ENCODE measurements at places on chromosomes 5 and 9. TPM values are rescaled to one million over a fixed set of nuclear protein-coding genes. Genes with fewer than 3 reads are reported as not detected.
A peak's percentile ranks its signal among the peaks of the same experiment; 100 is the strongest.

- no peak overlapping the region for H3K27ac ChIP-seq
- no peaks in the 10 kb centered on the region for H3K27me3 ChIP-seq
- H3K4me3 ChIP-seq, result no peak overlapping the region
- H3K4me1 ChIP-seq, result no peaks in the 10 kb centered on the region
Observed at GRCh38 chr5:57232293-57233033, 58.6 kb downstream of the GPBP1 start.

GRCh38 chr9:72322259-72322658, 42.7 kb downstream of the ZFAND5 start:
- no peaks in the 10 kb centered on the region for H3K4me1 ChIP-seq
- H3K36me3 ChIP-seq, result no peaks in the 10 kb centered on the region
- no peak overlapping the region for H3K27ac ChIP-seq
- no peaks in the 10 kb centered on the region for H3K27me3 ChIP-seq
- no peak for DNase-seq

- DNase-seq, result no peak
- H3K36me3 ChIP-seq, result no peaks in the 10 kb centered on the region
- no peak overlapping the region for H3K27ac ChIP-seq
- peaks cover 6% of the 10 kb centered on the region for H3K27me3 ChIP-seq
- peaks cover 16% of the 10 kb centered on the region for H3K4me1 ChIP-seq
Observed at GRCh38 chr9:19946441-19947109, 157.7 kb upstream of the SLC24A2 start.

DNA sequence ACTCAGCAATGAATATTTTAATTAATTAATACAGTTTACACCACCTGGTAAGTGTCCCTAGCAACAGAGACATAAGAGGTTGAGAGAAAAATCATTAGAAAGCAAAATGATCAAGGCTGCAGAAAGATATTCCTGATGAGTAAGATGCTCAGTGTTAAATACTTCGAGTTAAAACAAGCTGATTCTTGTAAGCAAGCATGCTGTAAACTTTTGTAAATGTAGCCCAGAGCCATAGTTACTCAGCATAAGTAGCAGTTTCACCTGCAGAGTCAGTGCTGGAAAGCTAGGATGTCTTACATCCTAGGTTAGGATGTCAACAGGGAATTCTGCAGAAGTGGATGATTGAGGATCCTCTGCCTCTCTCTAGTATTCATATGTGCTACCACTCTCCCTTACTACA, 4.2 kb downstream of the PRKACG start:
- no peaks in the 10 kb centered on the region for H3K36me3 ChIP-seq
- no peak for DNase-seq
- no peak overlapping the region for H3K27ac ChIP-seq
- H3K4me1 ChIP-seq, result no peaks in the 10 kb centered on the region
- H3K27me3 ChIP-seq, result no peaks in the 10 kb centered on the region

- H3K27me3 ChIP-seq, result no peaks in the 10 kb centered on the region
- no peak overlapping the region for H3K27ac ChIP-seq
- DNase-seq, result no peak
- no peak overlapping the region for H3K4me3 ChIP-seq
Observed at GRCh38 chr5:38184627-38185026, 73.7 kb upstream of the EGFLAM start.

- no peak for DNase-seq
- H3K36me3 ChIP-seq, result peaks cover 27% of the 10 kb centered on the region
- H3K27me3 ChIP-seq, result no peaks in the 10 kb centered on the region
- peak overlapping the region; percentile 97 for H3K27ac ChIP-seq
- peak overlapping the region; percentile 79 for H3K4me3 ChIP-seq
Observed at GRCh38 chr5:133065471-133065870, 13.7 kb downstream of the HSPA4 start.

- no peak overlapping the region for H3K27ac ChIP-seq
- no peaks in the 10 kb centered on the region for H3K27me3 ChIP-seq
- no peaks in the 10 kb centered on the region for H3K36me3 ChIP-seq
- no peak for DNase-seq
Observed at GRCh38 chr9:133257465-133257956, 17.5 kb downstream of the ABO start.

GRCh38 chr9:105757496-105758251, 63.3 kb downstream of the TMEM38B start:
- peaks cover 4% of the 10 kb centered on the region for H3K36me3 ChIP-seq
- no peak for DNase-seq
- no peaks in the 10 kb centered on the region for H3K27me3 ChIP-seq
- H3K27ac ChIP-seq, result no peak overlapping the region
- H3K4me3 ChIP-seq, result no peak overlapping the region
- no peaks in the 10 kb centered on the region for H3K4me1 ChIP-seq

GRCh38 chr5:21140987-21141386, 1153.0 kb upstream of the CDH18 start:
- H3K27ac ChIP-seq, result no peak overlapping the region
- H3K4me1 ChIP-seq, result no peaks in the 10 kb centered on the region
- no peaks in the 10 kb centered on the region for H3K36me3 ChIP-seq
- no peak for DNase-seq
- no peak overlapping the region for H3K4me3 ChIP-seq
- H3K27me3 ChIP-seq, result no peaks in the 10 kb centered on the region

GRCh38 chr9:132049900-132050299, 29.8 kb downstream of the MED27 start:
- no peaks in the 10 kb centered on the region for H3K27me3 ChIP-seq
- H3K4me1 ChIP-seq, result peaks cover 14% of the 10 kb centered on the region
- H3K27ac ChIP-seq, result no peak overlapping the region
- no peaks in the 10 kb centered on the region for H3K36me3 ChIP-seq
- DNase-seq, result no peak
- H3K4me3 ChIP-seq, result no peak overlapping the region

DNA sequence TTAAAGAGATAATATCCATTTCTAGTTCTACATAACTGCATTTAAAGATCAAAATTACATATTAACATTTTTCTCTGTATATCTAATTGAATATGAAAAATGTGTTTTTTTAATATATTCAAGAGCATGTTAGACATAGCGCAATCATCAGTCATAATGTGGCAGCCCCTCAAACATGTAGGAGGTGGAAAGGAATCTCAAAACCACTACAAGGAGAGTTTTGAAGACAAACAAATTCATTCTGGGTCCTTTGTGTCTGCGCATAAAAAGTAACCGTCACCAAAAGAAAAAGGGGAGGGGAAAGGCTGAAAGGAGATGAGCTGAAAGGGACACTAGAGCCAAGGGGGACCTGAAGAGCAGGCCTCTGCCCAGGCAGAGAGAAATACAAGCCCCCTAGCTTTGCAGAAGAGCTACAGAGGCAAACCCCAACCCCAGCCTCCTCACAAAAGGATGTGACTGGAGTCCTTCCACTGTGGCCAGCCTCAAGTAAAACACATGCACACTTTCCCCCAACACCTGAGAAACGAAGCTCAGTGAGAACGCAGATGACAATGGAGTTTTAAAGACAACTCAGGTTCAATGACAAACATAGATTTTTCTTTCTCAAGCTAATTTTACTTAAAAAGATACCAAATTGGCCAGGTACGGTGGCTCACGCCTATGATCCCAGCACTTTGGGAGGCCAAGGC, 62.0 kb downstream of the MAPKAP1 start:
- no peak for DNase-seq
- H3K4me1 ChIP-seq, result peaks cover 19% of the 10 kb centered on the region
- peaks cover 2% of the 10 kb centered on the region for H3K36me3 ChIP-seq
- no peaks in the 10 kb centered on the region for H3K27me3 ChIP-seq
- no peak overlapping the region for H3K4me3 ChIP-seq

- H3K4me3 ChIP-seq, result no peak overlapping the region
- H3K4me1 ChIP-seq, result no peaks in the 10 kb centered on the region
- DNase-seq, result no peak
- no peaks in the 10 kb centered on the region for H3K36me3 ChIP-seq
- H3K27me3 ChIP-seq, result peaks cover 6% of the 10 kb centered on the region
- no peak overlapping the region for H3K27ac ChIP-seq
Observed at GRCh38 chr9:98324801-98325200, 69.4 kb upstream of the TBC1D2 start.

DNA sequence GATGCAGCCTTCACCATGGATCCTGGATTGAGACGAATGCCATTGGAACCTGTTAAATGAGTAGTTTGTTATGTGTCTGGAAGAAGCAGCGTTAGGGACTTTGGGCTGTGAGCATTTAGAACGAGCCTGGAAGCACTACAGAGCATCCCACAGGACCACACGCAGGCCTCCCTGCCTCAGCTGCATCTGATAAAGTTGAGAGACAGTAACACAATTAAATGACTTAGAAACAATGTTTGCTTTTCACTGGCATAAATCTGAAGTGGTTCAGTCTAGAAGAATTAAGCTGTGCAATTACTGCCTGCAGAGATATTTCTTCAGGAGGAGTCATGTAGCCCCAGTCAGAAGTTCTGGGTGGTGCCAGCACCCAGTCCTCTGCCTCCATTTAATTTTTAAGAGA, 9.8 kb upstream of the TLX3 start:
- no peak for DNase-seq
- H3K27ac ChIP-seq, result no peak overlapping the region
- H3K36me3 ChIP-seq, result peaks cover 4% of the 10 kb centered on the region
- H3K4me3 ChIP-seq, result no peak overlapping the region
- peaks cover 32% of the 10 kb centered on the region for H3K27me3 ChIP-seq

- no peak for DNase-seq
- peaks cover 17% of the 10 kb centered on the region for H3K4me1 ChIP-seq
- no peaks in the 10 kb centered on the region for H3K27me3 ChIP-seq
- H3K4me3 ChIP-seq, result no peak overlapping the region
- H3K36me3 ChIP-seq, result no peaks in the 10 kb centered on the region
Observed at GRCh38 chr5:82405618-82406204, 127.6 kb upstream of the RPS23 start.

DNA sequence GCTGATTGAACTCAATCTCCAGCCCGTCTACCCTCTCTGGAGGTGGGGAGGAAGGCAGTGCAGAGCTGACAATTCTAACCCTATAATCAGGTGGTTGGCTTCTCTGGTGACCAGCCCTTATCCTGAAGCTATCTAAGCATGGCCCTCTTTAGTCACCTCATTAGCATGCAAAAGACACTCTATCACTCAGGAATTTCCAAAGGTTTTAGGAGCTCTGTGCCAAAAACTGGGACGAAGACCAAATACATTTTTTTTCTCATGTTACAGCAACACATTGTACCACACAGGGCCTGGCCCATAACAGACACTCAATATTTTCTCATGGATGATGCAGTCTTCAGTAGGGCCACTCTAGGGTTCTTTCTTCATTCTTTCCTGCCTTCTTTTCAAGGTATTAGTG, 118.8 kb upstream of the VLDLR start:
- no peak for DNase-seq
- H3K4me1 ChIP-seq, result peaks cover 8% of the 10 kb centered on the region
- H3K27me3 ChIP-seq, result no peaks in the 10 kb centered on the region
- H3K4me3 ChIP-seq, result no peak overlapping the region

DNA sequence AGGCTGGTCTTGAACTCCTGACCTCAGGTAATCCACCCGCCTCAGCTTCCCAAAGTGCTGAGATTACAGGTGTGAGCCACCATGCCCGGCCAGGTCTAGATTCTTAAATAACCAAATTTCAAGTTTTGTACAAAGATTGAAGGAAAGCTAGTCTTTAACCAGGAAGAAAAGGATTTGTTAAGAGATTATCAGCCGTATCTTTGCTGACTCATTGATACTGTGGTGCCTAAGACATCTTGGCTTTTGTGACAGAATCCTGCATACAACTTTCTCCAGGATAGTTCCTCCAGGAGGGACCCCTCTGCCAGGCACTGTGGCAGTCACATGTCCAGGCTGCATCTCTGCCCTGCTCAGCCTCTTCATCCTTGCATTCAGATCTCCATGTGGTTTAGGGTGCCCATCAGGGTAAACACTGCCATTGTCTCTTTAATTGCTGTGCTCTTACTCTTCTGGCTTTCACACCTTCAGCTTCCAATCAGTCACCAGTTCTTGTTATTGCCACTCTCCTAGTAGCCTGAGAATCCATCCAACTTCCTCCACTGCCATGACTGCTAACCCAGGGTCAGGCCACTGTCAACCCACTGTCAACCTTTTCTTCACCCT, 10.0 kb downstream of the MAP3K1 start:
- peaks cover 26% of the 10 kb centered on the region for H3K36me3 ChIP-seq
- peaks cover 67% of the 10 kb centered on the region for H3K4me1 ChIP-seq
- no peaks in the 10 kb centered on the region for H3K27me3 ChIP-seq
- H3K4me3 ChIP-seq, result no peak overlapping the region

DNA sequence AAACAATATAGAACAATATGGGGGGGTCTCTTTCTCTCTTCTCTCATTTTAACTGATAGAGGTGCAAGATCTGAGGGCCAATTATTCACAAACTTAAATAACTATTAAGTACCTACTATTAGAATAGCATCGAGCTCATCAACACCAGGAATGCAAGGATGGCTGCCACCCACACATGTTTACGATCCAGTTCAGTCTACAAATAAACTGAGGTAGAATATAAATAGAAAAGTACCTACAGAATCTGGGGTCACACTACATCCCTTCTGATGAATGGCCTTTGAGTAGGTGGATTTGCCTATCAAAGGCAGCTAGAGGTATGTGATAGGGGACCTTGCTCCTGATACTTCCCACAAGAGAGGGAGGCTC, 91.8 kb upstream of the ZNF366 start:
- H3K27ac ChIP-seq, result peak overlapping the region; percentile 83
- H3K4me1 ChIP-seq, result peaks cover 20% of the 10 kb centered on the region
- H3K4me3 ChIP-seq, result no peak overlapping the region
- no peak for DNase-seq

DNA sequence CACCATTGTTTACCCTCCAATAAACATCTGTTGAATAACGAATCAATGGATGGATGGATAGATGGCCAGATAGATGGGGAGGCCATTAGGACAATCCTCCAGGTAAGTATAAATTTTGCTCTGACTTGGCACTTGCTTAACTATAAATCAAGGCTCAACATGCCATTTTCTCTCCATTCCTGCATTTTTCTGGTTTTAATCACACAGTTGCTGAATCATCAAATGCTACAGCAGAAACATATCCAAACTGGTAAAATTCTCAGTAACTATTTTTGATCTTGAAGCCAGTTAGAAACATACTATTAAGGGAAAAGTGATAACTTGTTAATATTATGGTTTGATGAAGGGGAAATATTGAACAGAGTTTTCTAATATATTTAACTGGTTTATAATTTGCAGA, 71.5 kb upstream of the MTAP start:
- H3K4me3 ChIP-seq, result no peak overlapping the region
- no peak for DNase-seq
- H3K27me3 ChIP-seq, result no peaks in the 10 kb centered on the region
- no peak overlapping the region for H3K27ac ChIP-seq
- H3K36me3 ChIP-seq, result no peaks in the 10 kb centered on the region

Gene SPINK9
- not detected for total RNA-seq

Gene C9orf72
- total RNA-seq, result 15.1 TPM

Gene PCDHB6
- total RNA-seq, result 0.80 TPM

Gene TEX48
- not detected for total RNA-seq

Gene MYOZ3
- total RNA-seq, result 6.1 TPM

Gene SLC4A9
- not detected for total RNA-seq

Gene PDE6A
- not detected for total RNA-seq

Gene NEUROG1
- total RNA-seq, result 3.7 TPM

Gene ITK
- not detected for total RNA-seq

Gene TRIP13
- total RNA-seq, result 9.3 TPM

Gene USP20
- 37.8 TPM for total RNA-seq

Gene DCTN4
- 41.8 TPM for total RNA-seq

Gene TXNDC15
- 37.1 TPM for total RNA-seq

Gene DBH
- total RNA-seq, result 0.10 TPM

Gene IL17B
- not detected for total RNA-seq

Gene PCDHGA10
- 9.8 TPM for total RNA-seq

Gene BAAT
- total RNA-seq, result 0.53 TPM
